ENCODE measurements at places on chromosomes 1 and 21. TPM values are rescaled to one million over a fixed set of nuclear protein-coding genes. Genes with fewer than 3 reads are reported as not detected.

The TTC22 gene
- 7.0 TPM for total RNA-seq

The TIMM17A gene
- 53.0 TPM for total RNA-seq

The ANKRD35 gene
- 0.56 TPM for total RNA-seq

The CD52 gene
- 0.75 TPM for total RNA-seq

The LCE1A gene
- not detected for total RNA-seq

The FAM151A gene
- total RNA-seq, result 5.8 TPM

The KCNT2 gene
- 4.1 TPM for total RNA-seq

The APOBEC4 gene
- not detected for total RNA-seq

The PGD gene
- total RNA-seq, result 294 TPM

The LCE3E gene
- not detected for total RNA-seq

Measured in type B pancreatic cell (in vitro differentiated cells).